ENCODE measurements at places on chromosomes 2 and 18. TPM values are rescaled to one million over a fixed set of nuclear protein-coding genes. Genes with fewer than 3 reads are reported as not detected.

GRCh38 chr2:117436697-117437096 is 377.8 kb upstream of the DDX18 start:
- no peak for DNase-seq

DNA sequence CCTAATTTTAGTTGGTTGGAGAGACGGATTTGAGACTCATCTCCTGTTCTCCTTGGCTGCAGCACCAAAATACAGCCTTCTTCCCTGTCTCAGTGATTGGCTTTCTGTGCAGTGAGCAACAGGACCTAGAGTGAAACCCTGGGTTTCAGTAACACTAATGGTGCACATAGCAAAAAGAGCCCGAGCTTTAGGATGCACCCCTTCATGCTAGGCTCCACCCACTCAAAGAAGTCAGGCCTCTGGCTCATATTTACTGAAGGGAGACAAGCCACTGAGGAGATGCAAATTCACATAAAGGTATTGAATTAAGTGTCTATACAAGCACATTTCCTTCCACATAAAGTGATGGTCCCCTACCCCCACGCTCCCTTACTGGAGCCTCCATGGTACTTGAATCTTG is 131.9 kb upstream of the CHAC2 start:
- DNase-seq, result no peak

- no peak for DNase-seq
These were observed 380.7 kb downstream of the SETBP1 start for GRCh38 chr18:45061359-45061758.

- no peak for DNase-seq
These were observed 64.9 kb downstream of the EMX1 start for GRCh38 chr2:72982219-72982618.

GRCh38 chr2:72149556-72150156 is 2.0 kb upstream of the CYP26B1 start:
- no peak for DNase-seq

DNA sequence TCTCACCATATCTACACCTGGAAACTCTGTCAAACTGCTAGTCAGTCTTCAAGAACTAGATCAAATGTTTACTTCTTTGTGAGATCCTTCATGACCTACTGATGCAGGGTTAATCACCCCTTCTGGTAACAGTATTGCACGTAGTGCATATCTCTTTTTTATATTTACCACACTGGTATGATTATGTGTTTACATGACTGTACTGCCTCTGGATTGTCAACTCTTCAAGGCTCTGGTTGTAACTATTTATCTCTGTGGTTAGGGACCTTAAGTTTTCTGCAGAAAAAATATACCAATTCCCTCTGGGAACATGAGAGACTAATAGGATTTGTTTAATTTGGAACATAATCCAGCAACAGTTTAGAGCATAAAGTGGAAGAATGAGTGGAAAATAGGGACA is 135.5 kb downstream of the PDE1A start:
- DNase-seq, result no peak

GRCh38 chr2:45930396-45930792 is 278.9 kb downstream of the PRKCE start:
- DNase-seq, result no peak

DNA sequence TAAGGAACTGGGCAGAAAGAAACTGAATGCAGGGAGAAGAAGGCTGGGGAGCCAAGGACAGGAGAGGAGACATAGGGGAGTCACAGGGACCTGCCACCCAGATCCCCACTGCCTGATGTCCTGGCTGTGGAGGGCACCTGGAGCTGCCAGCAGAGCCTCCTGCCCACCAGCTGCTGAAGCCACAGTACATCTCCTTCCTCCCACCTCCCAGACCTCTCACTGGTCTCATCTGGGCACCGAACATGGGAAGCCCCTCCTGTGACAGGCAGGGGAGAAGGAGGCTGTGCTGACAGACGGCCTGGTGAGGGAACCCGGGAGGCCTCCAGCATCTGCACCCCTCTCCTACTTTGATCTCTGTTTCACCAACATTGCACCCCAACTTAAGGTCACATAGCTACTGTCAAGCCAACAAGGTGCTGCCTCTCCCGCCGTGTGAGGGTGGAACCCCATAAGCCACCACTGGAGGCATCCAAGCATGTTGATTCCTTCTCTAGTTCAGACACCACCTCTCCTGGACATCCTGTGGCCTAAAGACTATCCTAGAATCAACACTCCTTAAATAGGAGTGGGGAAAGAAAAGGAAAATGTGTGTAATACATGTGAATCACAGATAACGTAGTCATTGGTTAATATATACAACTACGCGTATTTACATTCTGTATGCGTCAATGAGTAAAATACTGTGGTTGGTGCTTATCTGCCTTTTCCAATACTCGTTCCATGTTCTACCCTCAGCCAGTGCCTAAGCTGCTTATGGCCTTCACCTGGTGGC is 3.5 kb upstream of the RNPEPL1 start:
- DNase-seq, result no peak

DNA sequence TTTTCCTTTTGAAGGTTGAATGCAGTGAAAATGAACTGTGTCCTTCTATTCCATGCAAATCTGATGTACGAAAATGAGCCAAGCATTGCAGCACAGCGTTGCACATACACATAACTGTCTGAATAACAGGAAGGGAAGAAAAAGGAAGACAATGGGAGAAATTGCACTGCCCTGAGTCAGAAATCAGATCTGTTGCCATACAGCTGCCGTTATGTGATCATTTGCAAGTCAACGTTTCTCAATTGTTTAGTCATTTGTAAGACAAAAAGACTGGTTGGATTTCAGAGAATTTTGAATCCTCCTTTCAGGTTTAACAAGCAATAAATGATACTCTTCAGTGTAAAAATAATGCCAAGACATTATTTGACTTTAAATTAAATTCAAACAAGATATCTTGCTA is 284.1 kb downstream of the DSEL start:
- DNase-seq, result no peak

TFCP2L1 gene
- 18.1 TPM for total RNA-seq

SLC4A3 gene
- total RNA-seq, result 2.0 TPM

FAM98A gene
- total RNA-seq, result 31.1 TPM

FAM110C gene
- total RNA-seq, result 48.3 TPM
